Kasumi-1 (cell line): ENCODE measurements at places on chromosomes 6 and 20.

DNA sequence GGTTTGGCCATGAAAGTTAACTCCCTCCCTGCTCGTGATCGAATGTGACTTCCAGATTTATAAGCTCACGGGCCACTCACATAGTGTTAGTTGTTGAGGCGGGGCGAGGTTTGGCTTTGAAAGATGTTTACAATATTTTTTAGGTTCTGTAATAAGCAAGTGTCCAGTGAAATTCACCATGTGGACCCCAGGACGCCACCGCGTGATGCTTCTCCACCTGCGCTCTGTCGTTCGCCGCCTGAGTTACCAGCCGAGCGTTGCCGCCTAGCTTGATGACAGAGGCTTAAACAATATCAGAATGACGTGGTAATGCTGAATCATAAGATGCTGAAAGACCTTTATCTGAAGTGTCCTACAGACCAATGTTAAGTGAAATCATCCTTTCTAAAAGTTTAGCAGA lies 241.0 kb downstream of the MYLK4 start:
- no peak for DNase-seq

- peak; percentile 88 for DNase-seq
These were observed 544.9 kb upstream of the CITED2 start for GRCh38 chr6:139919107-139920026.

GRCh38 chr6:38113825-38114576 lies 294.5 kb downstream of the ZFAND3 start:
- DNase-seq, result no peak

- no peak for DNase-seq
These were observed 21.1 kb downstream of the ABHD12 start for GRCh38 chr20:25369529-25369928.

DNA sequence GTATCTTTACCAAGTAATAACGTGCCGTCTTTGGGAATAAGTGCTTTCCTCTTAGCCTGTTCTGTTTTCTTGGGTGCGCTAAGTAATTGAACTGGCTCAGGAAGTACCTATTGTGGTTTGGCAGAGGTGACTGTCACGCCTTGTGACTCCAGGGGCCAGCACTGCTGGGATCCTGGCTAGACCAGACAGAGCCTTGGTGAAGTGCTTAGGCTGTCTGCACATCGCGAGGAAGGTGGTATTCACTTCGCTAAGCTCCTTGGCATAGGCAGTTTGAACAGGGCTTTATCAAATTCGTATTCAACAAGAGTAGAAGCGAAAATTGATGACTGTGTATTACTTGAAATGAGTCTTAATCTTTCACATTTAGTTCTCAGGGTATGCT lies 17.6 kb downstream of the PRDM1 start:
- no peak for DNase-seq

DNA sequence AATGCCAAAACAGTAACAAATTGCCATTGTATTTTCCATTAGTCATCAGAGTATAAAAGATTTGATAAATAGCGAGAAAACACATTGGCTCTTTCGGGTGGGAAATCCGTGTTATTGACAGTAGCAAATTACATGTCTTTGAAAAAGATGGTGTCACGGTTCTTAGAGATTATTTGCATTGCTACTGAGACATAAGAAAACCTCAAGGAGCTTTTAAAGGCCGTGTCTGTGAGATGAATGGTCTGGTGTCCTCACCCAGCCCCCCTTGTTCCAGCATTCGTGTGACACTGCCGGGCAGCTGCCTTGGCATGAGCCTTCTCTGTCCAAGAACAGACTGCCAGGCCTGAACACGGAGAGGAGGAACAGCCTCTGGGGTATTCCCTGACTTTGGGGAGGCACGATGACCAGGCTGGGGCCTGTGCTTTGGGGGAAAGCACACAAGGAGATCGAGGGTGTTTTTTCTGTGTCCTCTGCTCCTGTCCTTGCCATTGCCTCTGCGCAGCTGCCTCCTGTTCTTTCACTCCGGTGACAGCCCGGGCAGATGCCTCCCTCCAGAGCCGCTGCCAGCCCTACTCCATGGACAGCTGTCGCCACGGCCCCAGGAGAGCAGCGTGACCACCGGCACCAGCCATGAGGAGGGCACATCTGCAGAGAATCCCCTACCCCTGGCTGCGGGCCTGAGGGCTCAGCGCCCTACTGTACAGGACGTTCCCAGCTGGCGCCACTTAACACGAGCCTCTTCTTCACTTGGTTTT lies 167.7 kb upstream of the CDYL start:
- DNase-seq, result no peak

DNA sequence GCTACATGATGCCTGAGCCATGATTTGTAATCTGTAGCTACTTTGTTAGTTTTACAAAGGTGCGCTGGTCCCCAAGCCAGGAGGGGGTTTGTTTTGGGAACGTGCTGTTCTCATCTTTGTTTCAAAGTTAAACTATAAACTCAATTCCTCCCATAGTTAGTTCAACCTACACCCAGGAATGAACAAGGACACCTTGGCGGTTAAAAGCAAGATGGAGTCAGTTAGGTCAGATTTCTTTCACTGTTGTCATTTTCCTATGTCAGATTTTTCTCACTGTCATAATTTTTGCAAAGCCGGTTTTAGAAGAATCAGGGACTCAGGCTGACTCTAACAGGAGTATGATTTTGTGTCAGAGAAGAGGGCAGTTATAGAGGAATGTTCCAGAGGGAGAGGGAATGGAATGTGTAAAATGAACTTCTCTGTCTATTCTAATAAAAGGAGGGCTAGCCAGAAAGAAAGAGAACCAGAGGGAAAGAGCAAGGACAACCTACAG lies 2.3 kb upstream of the GMPR start:
- DNase-seq, result no peak

- DNase-seq, result peak; percentile 6
These were observed 11.8 kb upstream of the CAP2 start for GRCh38 chr6:17381424-17382147.

DNA sequence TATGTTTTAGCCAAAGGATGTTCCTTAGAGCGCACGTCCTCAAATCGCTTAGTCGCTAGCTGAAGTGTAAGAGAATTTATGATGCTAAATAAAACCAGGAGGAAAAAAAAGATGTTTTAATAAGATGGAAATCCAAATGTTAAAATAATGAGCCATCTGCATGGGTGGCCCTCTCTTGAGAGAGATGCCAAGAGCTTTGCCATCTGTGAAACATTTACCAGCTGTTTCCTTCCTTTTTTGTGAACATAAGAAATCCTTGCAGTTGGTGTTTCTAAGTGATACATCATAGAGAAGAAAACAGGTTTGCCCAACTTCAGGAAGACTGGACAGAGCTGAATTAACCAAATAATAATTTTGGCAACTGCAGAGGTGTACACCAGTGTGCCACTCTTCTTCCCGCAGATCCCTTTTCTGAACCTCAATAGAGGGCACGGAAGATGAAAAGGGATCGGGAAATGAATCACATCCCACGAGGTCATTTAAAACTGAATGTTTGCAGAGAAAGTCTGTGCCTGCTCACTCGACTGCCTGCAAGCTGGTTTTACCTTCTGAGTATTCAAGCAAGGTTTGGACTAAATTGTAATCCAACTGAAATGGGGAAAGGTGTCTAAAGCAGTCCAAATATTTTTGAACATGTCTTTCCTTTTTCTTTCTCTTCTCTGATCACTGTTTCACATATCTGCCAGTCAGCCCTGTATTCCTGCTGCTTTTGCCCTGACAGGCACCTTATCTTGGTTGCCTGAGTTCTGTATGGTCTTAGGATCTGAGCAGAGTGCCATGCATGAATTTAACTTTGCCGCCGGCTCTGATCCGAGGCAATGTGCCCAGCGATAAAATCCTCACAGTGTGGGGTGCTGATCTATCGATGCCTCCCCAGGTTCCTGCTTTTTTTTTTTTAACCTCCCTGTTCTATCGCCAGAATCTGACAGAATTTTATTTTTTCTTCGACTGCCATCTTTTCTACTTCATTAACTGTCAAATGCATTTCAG lies 35.5 kb upstream of the TSHZ2 start:
- DNase-seq, result no peak

GRCh38 chr6:29011276-29011734 lies 6.2 kb upstream of the ZNF311 start:
- DNase-seq, result peak; percentile 63

GRCh38 chr20:17995967-17996819 lies 27.4 kb downstream of the MGME1 start:
- peak; percentile 89 for DNase-seq

GRCh38 chr20:50843331-50844276 lies 48.7 kb downstream of the BCAS4 start:
- no peak for DNase-seq

DNA sequence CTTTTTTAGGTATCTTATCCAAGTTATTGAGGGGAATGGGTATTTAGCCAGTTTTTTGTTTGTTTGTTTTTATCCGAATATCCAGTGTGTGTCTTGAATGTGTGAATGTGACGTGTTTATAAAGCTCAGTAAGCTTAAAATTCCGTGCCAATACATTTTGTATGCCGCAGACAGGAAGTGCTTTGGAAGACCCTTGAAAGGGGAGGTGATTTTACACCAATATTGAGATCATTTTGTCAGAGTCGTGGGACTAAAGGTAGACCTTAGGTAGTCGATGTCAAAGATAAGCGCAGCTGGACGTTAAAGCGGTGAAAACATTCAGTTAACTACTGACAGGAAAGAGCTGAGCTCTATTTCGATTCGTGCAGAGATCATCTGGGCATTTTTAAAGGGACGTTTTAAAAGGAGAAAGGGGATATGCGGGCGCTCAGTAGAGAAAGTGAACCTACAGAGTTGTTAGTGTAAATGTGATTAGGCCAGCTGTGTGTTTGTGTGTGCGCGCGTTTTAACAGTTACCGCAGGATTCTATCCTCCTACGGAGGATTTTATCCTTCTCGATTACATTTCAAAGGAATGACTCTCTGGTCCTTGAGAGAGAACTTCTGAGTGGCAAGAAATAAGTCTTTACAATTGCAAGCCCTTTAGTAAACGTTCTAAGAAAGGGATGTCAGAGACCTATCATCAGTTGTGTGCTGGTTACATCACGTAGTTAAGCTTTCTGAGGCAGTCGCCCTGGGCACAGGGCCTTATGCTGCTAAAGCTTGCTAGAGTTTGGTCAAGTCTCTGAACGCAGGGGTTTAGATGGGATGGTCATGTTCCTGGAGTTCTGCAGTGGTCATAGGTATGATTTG lies 625 bp upstream of the ECHDC1 start:
- peak; percentile 51 for DNase-seq

DNA sequence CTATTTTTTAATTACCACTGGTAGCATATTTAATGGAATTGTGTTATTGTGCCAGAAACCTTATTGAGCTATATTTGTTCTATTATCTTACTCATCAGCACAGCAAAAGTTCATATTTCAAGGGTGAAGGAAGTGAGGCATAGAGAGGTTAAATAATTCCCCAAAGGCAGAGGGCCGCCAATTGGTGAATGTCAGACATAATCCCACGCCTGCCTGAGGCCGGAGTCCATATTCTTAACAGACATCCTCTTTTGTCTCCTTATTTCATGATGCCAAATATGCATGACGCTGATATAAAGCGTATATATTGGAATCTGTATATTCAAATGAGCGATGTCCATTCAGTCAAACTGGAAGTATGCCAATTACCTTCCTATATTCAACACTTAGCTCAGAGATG lies 505.0 kb upstream of the SLC35B3 start:
- no peak for DNase-seq

DNA sequence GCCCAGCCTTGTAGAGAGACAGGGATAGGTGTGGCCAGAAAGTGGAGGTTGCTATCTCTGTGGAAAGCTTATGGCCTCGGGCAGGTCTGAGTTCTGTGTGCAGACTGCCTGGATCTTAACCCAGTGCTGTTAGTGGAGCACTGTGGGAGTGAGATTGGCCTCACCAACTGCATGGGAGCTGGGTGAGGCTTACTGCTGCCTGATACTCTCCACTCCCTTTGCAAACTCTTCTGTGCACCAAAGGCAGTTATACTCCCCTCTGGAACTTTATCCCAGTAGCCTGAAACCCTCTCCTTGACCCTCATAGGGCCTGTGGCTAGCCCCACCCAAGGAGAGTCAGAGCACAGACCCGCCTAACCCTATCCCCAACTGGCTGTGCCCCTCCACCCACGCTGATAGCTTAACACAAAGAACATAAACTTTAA lies 41.4 kb upstream of the PKIB start:
- no peak for DNase-seq

DNA sequence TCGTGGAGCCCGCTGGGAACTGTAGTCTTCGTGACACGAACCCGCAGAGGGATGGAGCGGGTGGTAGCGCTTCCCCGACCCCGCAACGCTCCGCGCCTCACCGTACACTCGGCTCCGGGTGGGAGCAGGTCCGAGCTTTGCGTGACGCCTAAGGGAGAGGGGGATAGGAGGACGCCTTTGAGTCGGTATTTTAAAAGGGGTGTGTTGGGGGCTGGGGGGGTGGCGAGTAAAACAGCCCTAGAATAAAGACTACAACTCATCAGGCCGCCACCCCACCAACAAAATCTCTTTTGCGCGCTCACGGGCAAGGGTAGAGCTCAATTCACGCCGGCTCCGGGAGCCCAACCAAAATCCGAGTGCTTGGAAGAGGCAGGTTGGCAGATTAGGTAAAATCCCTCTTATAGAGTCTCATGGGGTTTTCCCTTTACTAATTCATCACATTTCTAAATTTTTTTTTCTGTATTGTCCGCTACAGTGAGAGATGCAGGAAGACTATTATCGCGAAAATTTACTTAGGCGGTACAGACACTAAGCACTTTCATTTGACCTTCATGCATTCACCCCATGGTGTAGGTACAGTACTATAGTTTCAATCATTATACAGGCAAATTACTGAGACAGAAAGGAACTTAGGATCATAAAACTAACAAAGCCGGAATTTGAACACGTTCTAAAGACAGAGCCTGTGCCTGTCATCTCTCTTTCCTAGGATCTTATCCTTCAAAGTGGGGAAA lies 706 bp upstream of the SNX14 start:
- DNase-seq, result peak; percentile 28

GRCh38 chr6:8551386-8551785 lies 116.0 kb upstream of the SLC35B3 start:
- no peak for DNase-seq
